ENCODE measurements at places on chromosomes 6 and 20. TPM values are rescaled to one million over a fixed set of nuclear protein-coding genes. Genes with fewer than 3 reads are reported as not detected.

DNA sequence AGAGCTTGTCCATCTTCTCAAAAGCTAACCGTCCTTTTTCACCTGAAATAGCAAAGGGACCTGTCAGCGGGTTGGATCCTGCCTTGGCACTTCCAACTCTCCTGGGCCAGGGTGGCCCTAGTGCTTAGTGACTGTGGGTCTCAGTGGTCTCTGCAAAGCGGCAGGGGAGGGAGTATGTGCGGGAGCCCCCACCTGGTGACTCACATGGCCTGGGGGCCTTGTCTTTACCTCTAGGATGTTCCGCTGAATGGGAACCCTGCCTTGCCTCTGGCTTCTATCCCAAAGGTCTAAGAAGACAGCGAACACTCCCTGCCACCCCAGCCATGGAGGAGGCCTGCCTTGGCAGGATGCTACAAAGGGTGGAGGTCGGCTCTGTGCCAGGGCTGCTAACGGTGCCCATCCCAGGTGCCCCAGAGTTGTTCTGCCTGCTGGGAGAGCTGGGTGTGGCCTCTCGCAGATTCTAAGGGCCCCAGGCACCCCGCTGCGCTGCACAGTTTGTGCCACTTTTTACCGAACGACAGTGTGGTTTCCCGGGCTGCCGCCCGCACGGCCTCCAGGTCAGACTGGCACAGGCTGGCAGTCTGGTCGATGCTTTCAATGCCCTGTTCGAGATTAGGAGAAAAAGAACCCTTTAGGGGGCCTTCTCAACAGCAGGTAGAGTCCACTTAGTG lies 77.2 kb downstream of the PTPN1 start:
- DNase-seq, result no peak

DNA sequence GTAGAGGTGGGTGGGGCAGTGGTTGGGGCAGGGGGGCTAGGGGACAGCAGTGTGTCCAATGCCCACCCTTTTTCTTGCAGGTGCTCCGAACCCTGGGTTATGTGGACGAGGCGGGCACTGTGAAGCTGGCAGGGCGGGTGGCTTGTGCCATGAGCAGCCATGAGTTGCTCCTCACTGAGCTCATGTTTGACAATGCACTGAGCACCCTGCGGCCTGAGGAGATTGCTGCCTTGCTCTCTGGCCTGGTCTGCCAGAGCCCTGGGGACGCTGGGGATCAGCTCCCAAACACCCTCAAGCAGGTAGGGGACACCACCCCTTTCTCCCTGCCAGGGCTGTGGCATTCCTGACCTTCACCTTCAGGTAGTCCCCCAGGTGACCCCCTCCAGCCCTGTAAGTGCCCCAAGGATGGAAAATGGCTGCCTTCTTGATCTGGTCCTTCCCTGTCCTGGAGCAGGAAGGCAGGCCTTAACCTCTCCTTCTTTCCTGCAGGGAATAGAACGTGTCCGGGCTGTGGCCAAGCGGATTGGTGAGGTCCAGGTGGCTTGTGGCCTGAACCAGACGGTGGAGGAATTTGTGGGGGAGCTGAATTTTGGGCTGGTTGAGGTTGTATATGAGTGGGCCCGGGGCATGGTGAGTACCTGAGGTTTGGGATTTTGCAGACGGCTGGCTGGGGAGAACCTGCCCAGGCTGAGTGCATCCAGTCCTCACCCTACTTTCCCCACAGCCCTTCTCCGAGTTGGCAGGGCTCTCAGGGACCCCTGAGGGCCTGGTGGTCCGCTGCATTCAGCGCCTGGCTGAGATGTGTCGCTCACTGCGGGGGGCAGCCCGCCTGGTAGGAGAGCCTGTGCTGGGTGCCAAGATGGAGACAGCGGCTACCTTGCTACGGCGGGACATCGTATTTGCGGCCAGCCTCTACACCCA lies 2.9 kb downstream of the DXO start:
- DNase-seq, result no peak

DNA sequence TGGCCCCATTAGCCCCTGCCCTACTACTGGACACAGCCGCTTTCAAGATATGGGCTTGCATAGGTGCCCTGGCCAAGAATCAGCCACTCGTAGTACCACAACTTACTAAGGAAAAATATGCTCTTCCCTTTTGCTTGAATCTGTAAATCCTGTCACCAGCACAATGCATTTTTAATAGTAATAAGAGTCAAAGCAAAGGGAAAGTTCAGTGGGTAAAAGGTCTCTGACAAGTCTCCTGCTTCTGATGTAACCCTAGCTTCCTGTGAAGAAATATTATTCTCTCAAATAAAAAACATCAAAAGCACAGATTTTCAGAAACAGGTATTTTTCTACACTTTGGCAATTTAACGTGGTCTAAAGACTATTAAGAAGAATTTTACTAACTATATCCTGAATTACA lies 373.8 kb downstream of the GJA1 start:
- DNase-seq, result no peak

Gene PPP1R16B
- total RNA-seq, result 0.14 TPM

- no peak for DNase-seq
Measured at GRCh38 chr6:49332781-49333180, 130.3 kb downstream of the MMUT start.

DNA sequence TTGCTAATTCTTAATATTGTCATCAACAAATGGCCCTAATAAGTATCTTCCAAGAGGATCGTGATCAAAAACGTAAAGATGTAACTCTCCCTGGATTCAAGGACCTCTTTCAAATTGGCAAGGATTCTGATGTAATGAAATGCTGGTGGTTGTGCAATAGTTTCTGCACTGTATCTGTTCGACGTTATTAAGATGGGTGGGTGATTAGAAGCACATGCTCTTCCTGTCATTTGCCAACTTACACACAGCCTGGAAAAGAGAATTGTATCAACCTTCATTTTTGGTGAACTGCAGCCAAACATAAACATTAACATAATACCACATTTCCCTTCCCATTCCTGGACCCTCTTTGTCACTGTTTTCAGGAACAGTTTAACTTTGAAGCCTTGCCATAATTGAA lies 9.8 kb downstream of the FOXQ1 start:
- no peak for DNase-seq

- no peak for DNase-seq
Measured at GRCh38 chr20:54745780-54746179, 270.4 kb downstream of the DOK5 start.

DNA sequence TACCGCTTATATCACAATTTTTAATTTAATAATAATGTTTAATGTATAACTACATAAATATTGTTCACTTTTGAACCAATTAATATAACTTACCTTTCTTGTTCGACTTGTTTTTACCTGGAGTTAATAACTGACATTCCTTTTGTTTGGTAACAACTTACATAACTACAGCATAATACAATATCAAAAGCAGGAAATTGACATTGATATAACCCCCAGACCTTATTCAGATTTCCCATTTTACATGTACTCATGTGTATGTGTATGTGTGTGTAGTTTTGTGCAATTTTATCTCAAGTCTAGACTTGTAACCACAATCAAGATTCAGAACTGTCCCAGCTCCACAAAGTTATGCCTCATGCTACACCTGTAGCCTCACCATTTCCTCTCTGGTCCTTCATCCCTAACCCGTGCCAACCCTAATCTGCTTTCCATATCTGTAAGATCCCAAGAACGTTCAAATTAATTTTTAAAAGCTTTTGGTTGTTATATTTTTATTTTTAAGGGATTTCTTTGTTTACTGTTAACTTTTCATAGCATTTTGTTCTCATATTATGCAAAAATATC lies 190.6 kb downstream of the MANEA start:
- no peak for DNase-seq

DNA sequence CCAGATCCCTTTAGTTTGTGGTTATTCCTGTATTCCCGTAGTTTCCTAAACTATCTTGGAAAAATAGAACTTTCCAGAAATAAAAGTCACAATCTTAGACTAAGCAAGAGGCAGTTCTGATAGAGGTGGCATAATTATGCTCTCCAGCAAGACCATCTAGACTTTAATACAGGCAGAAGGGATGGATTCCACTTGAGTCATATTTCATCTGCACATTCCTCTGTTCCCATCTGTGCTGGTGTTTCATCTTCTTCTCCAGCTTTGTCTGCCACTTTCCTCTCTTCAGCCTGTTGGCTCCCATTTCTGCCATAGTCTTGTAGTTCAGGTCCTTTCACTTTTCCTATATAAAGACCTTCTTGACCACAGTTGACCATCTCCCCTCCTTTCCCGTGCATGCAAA lies 102.9 kb downstream of the SOBP start:
- DNase-seq, result no peak

Gene SMPDL3A
- 6.3 TPM for total RNA-seq

- no peak for DNase-seq
Measured at GRCh38 chr20:562232-562897, 18.8 kb upstream of the CSNK2A1 start.

Gene CCN2
- total RNA-seq, result 42.1 TPM

Gene TRIM10
- total RNA-seq, result not detected

GRCh38 chr20:63073738-63074065 lies 66.9 kb upstream of the BHLHE23 start:
- DNase-seq, result no peak

Gene GPR6
- not detected for total RNA-seq

Gene TMEM74B
- 0.72 TPM for total RNA-seq

Gene TREML2
- total RNA-seq, result not detected

- DNase-seq, result peak; percentile 54
Measured at GRCh38 chr6:97394160-97394748, 111.2 kb upstream of the MMS22L start.

Gene PLN
- total RNA-seq, result not detected

Gene ZNF343
- total RNA-seq, result 8.5 TPM

Gene SLC26A8
- not detected for total RNA-seq

DNA sequence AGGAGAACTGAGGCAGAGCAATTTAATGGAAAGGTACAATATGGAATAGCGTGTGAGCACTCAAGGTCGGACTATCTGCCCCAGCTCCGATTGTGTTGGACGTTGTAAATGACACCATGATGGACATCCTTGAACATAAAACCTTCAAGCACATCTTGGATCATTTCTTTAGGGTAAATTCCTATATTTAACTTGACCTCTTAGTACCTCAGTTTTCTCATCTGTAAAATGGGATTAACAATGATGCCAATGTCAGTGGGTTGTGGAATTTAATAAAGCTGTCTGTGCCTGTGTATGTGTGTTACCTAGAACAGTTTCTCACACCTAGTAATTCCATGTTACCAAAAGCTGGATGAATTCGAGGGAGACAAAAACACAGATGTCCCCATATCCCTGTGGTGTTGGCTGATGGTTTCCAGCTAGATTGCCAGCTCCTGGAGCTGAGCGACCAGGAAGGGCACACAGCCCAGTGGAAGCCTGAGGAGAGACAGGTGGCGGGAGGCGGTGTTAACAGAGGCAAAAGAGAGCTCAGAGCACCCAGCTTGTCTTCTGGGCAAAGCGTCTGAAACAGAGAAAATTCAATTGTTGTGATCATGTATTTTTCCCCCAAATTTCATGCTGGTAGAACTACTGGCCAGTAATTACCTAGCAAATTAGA lies 32.6 kb downstream of the MDFI start:
- DNase-seq, result no peak

DNA sequence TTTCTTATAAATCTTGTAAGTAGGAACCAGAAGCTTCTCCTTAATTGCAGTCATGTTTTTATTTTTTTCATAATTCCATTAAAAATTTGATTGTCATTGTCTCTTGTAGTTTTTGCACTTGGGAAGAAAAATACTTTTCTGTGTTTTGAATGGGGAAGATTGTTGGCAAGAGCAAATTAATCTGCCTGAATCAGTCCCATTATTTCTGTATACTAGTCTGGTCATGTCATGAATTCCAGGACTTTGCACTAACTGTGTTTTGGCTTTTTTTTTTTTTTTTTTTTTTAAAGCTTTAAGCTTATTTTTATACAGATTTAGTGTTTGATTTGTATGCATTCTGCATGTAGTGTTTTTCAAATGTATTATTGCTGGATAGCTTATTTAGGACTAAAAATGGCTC lies 47.6 kb downstream of the RALGAPB start:
- DNase-seq, result no peak

Gene CCN6
- not detected for total RNA-seq

Gene NHSL1
- 2.6 TPM for total RNA-seq

DNA sequence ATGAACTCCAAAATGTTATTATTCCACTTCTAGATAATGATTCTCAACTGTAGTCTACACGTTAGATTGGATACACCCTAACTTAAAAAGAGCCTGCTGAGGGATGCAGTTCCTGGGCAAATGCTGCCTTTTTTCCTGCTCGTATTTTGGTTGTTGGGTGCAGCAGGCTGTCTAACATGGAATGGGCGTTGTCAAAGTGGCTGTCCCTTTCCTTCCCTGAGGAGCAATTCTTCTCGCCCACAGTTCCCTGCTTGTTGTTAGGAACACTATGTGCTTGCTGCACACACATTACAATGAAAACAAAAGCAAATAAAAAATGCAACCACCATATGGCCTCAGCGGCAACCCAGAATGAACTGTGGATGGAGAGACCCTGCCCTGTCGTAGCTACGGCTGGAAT lies 1.7 kb upstream of the ADGRF5 start:
- no peak for DNase-seq

DNA sequence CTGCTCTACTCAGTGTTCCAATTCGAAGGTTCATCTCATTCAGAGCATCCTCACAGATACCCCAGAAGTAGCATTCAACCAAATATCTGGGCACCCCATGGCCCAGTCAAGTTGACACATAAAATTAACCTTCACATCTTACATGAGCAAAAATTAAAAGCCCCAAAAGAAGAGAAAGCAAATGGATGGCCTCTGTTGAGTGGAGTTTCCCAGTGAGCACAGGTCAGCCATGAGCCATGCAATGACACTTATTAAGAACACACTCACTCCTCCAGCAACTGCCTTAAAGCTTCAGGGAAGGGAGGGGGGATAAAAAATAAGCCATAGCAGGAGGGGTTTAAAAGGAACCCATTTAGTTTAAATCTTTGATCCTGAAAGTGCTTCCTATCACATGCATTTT lies 14.6 kb upstream of the THBS2 start:
- DNase-seq, result no peak

GRCh38 chr20:62724692-62725595 lies 16.3 kb downstream of the NTSR1 start:
- DNase-seq, result peak; percentile 92

Gene C6orf141
- total RNA-seq, result 21.5 TPM

Gene TRERF1
- total RNA-seq, result 3.5 TPM
